ENCODE measurements at places on chromosomes 5 and 9.
A peak's percentile ranks its signal among the peaks of the same experiment; 100 is the strongest.

DNA sequence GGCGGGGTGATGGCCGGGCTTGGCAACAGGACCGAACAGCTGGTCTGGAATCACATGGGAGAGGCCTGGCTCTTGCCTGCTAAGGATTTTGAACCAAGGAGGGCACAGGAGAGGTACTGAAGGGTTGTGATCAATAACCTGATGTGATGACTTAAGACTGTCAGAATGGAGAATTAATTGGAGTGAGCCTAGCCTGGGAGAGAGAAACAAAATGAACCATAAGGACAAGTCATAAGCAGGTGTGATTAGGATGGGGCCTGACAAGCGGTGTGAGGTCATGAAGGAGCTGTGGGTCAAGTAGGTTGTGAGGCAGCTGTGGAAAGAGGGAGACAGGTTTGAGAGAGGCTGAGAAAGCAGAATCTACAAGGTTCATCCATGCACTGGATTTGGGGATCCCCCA, 104.6 kb downstream of the MED10 start:
- no peak for DNase-seq

- DNase-seq: no peak
Measured at GRCh38 chr9:131257266-131258025, 18.9 kb downstream of the FAM78A start.

- no peak for DNase-seq
Measured at GRCh38 chr9:23811633-23812032, 14.4 kb downstream of the ELAVL2 start.

DNA sequence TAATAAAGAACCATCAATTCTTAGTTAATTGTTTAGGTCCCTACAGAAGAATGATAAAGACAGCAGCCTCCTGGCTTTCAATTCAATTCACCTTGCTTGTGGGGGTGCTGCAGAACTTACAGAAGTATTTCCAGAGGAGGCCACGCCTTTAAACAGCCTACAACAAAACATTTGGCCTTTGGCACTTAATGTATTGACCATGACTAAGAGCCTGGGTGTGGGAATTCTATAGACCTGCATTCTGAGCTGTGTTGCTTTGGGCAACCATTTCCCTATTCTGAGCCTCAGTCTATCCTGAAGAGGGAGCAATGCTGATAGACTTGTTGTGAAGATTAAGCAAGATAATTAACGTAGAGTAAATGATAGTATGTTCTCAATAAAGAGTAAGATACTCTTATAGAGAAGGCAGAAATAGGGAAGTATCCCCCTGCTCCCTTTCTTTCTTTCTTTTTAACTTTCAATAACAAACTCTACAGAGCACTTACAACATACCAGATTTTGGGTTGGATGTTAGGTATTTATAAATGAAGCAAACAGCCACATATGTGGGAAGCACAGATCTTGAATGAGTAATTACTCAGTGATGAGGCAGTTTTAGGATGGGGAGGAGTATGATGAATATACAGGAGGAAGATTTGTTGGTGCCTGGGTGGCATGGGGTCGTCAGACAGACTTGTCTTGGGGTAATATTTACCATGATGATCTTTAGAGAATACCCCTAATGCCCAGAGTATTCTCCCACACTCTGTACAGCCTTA, 28.4 kb downstream of the PAPPA start:
- DNase-seq: no peak

DNA sequence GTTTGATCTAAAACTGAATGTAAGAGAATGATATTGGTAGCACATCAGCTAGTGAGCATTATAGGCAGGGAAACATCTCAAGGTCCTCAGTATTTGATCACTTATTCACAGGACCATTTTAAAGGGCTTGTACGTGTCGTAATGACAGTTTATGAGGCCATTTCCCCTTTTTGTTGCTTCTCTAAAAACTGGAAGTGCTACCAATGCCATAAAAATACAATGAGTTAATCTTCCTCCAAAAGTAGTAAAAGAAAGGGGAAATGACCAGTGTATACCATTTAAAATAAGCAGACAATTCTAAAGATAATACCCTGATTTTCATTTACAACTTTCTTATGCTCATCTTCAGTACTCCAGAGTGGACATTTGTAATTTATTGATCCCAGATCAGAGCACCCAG, 285.8 kb upstream of the PCSK5 start:
- no peak for DNase-seq

DNA sequence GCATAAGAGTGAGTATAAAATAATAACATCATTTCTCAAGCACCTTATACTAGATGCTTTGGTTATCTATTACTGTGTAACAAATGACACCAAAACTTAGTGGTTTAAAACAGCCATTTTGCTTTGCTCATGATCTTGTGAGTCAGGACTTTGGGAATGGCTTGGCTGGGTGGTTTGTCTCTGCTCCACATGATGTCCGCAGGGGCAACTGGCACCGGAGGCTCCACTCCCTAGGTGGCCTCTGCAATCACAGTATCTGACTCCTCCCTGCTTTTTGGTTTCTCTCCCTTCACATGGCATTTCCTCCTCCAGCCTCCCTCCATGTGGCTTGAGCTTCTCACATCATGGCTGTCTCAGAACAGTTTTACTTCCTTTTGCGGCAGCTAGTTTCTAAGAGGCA, 259.5 kb downstream of the GAS1 start:
- no peak for DNase-seq

- DNase-seq: no peak
Measured at GRCh38 chr9:73234008-73234360, 82.3 kb downstream of the ANXA1 start.

DNA sequence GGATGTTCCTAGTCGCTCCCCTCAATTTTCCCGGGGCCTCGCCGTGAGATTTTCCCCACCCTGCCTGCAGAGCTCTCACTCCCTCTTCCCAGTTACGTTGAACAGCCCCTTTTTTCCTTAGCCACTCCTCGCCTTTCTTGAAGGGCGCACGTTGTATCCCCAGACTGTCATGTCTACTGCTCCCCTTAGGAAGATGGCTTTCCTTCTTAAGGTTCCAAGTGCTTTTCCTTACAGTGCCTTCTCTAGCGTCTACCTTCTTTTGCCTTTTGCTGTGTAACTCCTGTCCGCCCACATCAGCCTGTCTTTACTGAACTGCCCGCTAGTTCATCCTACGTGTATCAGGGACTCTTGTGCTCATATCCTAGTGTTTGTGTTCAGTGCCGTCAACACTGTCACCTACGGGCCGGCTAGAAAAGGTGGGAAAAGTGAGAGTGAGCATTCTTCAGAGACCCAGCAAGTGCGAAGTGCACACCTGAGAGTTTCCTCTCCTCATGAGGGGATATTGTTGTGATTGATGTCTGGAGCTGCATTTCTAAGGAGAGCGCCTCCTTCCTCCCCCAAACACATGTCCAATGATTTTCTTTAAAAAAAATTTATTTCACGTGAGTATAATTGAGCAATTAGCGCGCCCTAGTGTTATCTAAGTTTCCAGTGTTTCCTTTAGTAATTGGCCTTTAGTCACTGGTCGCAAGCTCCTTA, 764 bp downstream of the CAMLG start:
- no peak for DNase-seq

- DNase-seq: no peak
Measured at GRCh38 chr5:28313953-28314352, 1275.6 kb upstream of the CDH9 start.

DNA sequence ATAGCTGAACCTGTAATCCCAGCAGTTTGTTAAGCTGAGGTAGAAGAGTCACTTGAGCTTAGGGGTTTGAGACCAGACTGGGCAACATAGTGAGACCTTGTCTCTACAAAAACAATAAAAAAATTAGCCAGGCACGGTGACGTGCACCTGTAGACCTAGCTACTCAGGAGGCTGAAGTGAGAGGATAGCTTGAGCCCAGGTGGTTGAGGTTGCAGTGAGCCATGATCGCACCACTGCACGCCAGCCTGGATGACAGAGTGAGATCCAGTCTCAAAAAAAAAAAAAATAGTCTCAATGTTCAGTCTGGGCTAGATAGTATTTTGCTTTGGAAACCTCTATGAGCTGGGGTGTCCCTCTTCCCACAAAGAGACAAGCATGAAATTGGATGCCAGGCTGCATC, 51.9 kb upstream of the IQGAP2 start:
- no peak for DNase-seq

GRCh38 chr9:28762167-28762566, 1188.9 kb upstream of the C9orf72 start:
- DNase-seq: no peak

DNA sequence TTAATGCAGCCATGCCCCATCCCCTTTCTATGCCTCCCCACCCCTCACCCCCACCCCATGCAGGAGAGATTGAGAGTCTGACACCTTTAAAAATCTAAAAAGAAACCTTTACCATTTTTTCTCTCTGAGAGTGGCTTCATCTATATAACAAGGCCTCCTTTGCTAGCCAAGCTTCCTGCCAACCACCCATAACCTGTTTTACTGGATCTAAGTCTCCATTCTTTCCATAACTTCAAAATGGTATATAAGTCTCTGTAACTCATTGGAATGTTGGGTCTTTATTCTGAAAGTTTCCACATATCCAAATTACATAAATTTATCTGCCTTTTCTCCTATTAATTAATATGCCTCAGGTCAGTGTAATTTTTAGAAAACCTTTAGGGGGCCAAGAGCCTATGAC, 1174.0 kb downstream of the MAT2B start:
- DNase-seq: no peak

GRCh38 chr5:135264451-135265440, 134.3 kb downstream of the MACROH2A1 start:
- DNase-seq: no peak

- DNase-seq: no peak
Measured at GRCh38 chr9:134424818-134425217, 98.6 kb downstream of the RXRA start.

- DNase-seq: no peak
Measured at GRCh38 chr5:68429510-68429909, 214.0 kb downstream of the PIK3R1 start.

- DNase-seq: peak; percentile 70
Measured at GRCh38 chr9:90834828-90835595, 33.4 kb downstream of the SYK start.

DNA sequence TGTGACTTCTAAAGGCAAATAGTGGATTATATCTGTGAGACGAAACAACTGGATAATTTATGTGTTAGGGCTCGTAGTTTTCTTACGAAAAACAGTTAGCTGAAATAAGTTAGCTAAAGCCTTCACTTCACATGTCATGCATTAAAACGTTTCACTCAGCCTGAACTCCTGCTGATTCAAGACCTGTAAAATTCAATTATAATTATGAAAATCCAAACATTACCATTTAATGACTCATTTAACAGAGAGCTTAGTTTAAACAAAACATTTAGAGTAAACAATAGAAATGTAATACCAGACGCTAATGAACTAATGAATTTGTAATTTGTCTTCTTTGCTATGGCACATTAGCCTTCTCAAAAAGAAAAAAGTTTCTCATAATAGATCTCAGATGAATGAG, 1.7 kb downstream of the TAL2 start:
- no peak for DNase-seq

- no peak for DNase-seq
Measured at GRCh38 chr9:32866273-32866672, 82.9 kb downstream of the TMEM215 start.

- no peak for DNase-seq
Measured at GRCh38 chr9:76321195-76321828, 72.9 kb downstream of the RFK start.

DNA sequence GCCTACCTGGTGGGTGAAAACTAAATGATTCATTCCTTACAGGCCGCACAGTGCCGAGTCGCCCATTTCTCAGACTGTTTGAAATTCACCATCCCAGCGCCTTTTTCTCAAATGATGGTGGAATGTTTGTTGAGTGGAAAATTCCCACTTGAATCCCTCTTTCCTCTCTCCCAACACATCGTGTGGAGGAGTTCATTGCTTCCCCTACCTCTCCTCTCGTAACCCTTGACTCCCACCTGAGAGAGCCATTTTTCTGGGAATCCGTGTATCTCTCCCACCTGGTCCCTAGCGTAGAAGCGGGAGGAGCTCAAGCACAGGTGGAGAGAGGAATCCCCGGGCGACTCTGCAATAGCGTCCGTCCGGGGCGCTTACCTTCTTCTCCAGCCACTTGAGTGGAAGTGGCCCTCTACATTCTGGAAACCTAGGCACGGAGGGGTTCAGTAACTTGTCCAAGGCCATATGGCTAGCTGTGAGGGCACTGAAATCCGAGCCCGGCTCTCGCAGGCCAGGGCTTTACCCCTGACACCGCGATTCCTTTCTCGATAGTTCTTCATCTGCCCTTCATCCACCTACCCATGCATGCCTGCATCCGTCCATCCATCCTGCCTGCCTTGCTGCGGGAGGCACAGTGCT, 683 bp downstream of the OSMR start:
- no peak for DNase-seq

DNA sequence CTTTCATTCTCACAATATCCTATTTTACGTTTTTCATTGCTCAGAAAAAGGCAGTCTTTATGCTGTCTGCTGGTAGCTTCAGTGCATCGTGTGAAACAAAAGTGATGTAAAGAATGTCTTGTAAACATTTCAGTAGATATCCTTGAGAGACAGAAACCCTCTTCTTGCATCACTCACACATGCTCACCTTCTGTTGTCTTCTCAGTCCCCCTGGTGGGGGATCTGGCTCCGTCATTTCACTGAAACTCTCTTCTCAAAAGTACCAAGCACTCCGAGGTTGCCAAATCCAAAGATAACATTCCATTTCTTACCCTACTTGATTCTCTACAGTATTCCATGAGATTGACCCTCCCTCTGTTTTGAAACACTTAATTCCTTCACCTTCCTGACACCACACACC, 46.1 kb upstream of the PCA3 start:
- no peak for DNase-seq

DNA sequence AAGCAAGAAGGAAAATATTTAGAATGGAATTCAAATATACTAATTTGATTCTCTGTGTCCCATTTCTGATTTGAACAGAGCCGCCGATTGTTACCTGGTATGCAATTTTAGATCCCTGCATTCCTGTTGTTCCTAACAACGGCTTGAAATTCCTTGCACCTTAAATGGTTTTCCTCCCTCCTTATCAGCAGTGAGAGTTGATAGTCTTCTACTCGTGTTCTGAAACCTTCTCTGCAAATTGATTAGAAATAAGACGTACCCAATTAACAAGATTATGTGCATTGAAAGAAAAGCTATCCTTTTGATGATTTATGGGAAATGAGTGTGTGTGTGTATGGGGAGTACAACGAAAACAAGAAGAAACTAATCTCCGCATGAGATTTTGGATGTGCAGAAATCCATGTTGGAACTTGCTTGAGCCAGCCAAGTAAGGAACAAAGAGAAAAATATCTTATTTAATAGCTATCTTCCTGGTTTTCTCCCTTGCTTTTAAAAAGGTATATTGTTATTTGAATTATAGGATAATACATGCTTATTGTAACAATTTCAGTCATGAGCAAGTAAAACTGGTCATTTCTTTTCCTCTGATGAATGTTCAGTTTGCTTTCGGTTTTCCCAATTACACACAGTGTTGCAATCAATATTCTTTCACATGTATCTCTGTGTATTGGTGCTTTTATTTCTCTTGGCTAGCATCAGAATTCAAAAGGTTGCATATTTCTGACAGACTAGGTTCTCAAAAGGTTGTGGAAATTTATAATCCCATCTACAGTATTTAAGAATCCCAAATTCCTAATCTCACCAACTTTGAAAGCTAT, 211.1 kb upstream of the ACTBL2 start:
- DNase-seq: no peak

- DNase-seq: no peak
Measured at GRCh38 chr5:22998774-22999173, 145.6 kb upstream of the CDH12 start.

All from NCI-H2081 (cell line).